ENCODE measurements at places on chromosomes 4 and X. TPM values are rescaled to one million over a fixed set of nuclear protein-coding genes. Genes with fewer than 3 reads are reported as not detected.
A peak's percentile ranks its signal among the peaks of the same experiment; 100 is the strongest.

GRCh38 chrX:101399825-101400224 is 7.9 kb downstream of the GLA start:
- no peaks in the 10 kb centered on the region for H3K4me1 ChIP-seq
- H3K4me3 ChIP-seq: no peak overlapping the region
- H3K27me3 ChIP-seq: no peaks in the 10 kb centered on the region
- no peak overlapping the region for H3K27ac ChIP-seq
- DNase-seq: no peak
- no peaks in the 10 kb centered on the region for H3K36me3 ChIP-seq

Gene RIBC1
- 2.2 TPM for total RNA-seq

DNA sequence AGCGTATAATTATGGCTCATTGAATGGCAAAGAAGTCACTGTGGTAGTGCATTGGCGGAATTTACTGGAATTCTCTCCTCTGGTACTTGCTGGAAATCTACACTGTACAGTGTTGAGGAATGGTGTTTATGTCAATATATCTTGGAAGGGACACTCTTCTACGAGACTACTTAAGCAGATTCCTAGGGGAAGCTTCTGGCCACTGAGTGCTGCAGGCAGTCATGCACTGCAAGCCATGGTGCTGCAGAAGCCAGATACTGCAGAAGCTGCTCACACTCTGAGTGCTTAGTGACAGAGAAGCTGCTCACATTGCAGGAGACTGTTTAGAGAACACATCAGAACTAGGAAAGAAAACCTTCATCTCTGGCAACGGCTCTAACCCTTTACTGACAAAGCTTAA is 725.0 kb downstream of the CCSER1 start:
- H3K27ac ChIP-seq: no peak overlapping the region
- H3K27me3 ChIP-seq: no peaks in the 10 kb centered on the region
- no peaks in the 10 kb centered on the region for H3K36me3 ChIP-seq
- no peak overlapping the region for H3K4me3 ChIP-seq

DNA sequence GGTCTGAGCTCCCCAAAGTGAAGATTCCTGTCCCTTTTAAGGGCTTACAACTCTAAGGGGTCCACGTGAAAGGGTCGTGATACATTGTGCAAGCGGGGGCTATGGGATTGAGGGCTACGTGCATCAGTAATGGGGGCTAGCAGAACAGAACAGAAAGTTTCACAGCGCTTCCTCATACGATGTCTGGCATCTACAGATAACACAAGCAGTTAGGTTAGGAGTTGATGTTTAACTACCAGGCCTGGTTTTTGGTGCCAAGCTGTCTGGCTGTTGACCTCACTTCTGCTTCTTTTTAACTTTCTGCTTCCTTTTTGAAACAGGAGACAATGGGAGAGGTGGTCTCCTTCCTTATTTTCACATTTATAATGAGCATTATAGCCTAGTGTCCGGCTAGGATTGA is 368.6 kb upstream of the CXorf51A start:
- H3K36me3 ChIP-seq: no peaks in the 10 kb centered on the region
- H3K27me3 ChIP-seq: no peaks in the 10 kb centered on the region
- H3K4me1 ChIP-seq: no peaks in the 10 kb centered on the region
- H3K4me3 ChIP-seq: no peak overlapping the region
- no peak overlapping the region for H3K27ac ChIP-seq
- no peak for DNase-seq

DNA sequence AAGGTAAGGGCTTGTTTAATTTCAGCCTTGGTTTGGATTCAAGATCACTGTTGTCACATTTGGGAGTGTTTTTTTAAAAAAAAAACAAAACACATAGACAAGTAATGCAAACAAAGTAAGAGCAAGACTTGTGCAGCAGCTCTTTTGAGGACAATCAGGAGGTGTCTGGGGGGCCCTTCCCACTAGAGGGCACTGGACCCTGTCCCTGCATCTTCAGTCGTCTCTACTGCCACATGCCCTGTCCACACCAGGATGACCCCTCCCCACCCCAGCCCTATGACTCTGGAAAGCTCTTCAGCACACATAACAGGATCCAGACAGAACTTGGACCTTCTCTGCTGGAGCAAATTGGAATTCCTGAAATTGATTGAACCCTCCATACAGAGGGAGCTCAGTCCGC is 71.0 kb downstream of the USP46 start:
- DNase-seq: peak; percentile 5
- H3K27ac ChIP-seq: no peak overlapping the region
- H3K4me3 ChIP-seq: no peak overlapping the region
- H3K4me1 ChIP-seq: no peaks in the 10 kb centered on the region
- H3K27me3 ChIP-seq: no peaks in the 10 kb centered on the region
- no peaks in the 10 kb centered on the region for H3K36me3 ChIP-seq

DNA sequence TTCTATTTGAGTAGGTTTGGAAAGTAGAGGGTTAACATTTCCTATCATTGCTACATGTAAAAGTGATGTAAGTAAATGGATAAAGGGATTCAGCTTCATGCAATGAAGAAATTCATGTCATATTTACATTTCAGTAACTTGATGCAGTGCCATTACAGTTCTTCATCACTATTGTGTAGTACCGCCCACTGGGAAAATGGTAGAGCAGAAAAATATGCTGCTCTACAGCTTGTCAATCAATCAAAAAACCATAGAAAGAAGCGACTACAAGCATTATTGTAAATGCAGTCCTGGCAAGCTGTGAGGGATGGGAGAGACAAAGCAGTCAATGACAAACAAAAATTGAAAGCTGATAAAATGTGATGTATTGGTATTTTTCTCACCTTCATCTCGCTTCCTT is 1597.9 kb downstream of the RPA4 start:
- no peaks in the 10 kb centered on the region for H3K36me3 ChIP-seq
- H3K27me3 ChIP-seq: no peaks in the 10 kb centered on the region
- H3K4me1 ChIP-seq: no peaks in the 10 kb centered on the region
- DNase-seq: no peak

GRCh38 chrX:18997916-18998315 is 14.0 kb upstream of the PHKA2 start:
- no peak for DNase-seq
- no peaks in the 10 kb centered on the region for H3K27me3 ChIP-seq
- H3K36me3 ChIP-seq: no peaks in the 10 kb centered on the region
- no peak overlapping the region for H3K27ac ChIP-seq
- peaks cover 40% of the 10 kb centered on the region for H3K4me1 ChIP-seq

DNA sequence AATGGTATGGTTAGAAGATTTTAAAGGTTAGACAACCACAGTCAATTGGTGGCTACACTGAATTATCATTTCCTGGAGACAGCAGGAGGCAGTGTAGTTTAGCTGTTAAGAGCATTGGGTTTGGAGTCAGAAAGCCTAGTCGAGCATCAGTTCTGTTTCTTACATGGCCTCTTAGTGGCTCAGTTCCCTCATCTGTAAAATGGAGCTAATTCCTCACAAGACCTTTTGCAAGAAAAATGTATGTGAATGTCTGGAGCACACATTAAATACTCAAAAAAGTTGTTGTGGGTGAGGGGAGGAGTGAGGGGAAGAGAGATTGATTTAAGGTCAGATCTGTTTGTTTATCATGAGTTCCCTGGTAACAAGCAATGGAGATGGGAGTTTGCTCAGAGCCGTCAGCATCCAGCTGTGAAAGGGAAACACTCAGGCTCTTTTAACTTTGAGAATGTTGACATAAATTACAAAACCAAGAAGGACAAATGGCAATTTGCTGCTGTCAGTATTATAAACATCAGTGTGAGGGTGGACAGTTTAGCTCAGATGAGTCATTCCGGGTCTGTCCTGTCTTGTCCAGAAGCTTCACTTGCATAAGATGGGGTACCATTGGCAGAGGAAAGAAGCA is 98.2 kb upstream of the PGRMC2 start:
- no peaks in the 10 kb centered on the region for H3K27me3 ChIP-seq
- H3K4me1 ChIP-seq: peaks cover 33% of the 10 kb centered on the region
- no peak overlapping the region for H3K4me3 ChIP-seq

DNA sequence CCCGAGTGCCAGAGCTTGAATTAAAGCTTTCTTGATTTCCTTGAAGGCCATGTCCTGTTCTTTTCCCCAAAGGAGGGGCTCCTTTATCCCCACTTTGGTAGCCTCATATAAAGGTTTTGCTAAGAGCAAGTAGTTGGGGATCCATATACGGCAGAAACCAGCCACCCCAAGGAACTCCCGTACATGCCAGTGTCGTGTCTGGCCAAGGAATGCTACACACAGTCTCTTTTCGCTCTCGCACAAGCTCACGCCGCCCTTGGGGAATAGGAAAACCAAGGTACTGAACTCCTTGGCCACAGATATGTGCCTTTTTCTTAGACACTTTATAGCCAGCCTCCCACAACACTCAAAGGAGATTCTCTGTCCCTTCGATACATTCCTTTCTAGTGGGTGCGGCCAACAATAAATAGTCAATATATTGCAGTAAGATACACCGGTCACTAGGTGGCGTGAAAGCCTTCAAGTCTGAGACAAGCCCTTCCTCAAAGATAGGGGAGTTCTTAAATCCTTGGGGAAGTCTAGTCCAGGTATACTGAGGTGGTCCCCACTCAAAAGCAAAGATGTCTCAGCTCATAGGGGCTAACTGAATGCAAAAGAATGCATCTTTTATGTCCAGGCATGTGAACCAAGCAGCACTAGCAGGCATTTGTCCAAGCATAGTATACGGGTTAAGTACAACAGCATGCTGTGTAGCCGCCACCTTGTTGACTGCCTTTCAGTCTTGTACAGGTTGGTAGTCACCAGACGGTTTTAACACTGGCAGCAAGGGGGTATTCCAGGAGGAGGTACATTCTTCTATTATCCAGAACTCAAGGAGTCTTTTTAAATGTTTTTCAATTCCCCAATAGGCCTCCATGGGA is 57.8 kb upstream of the XAGE1B start:
- no peak overlapping the region for H3K27ac ChIP-seq
- H3K4me3 ChIP-seq: no peak overlapping the region
- DNase-seq: peak; percentile 12
- H3K27me3 ChIP-seq: peaks cover 44% of the 10 kb centered on the region

Gene PRRG1
- 34.4 TPM for total RNA-seq

Gene MTNR1A
- not detected for total RNA-seq

DNA sequence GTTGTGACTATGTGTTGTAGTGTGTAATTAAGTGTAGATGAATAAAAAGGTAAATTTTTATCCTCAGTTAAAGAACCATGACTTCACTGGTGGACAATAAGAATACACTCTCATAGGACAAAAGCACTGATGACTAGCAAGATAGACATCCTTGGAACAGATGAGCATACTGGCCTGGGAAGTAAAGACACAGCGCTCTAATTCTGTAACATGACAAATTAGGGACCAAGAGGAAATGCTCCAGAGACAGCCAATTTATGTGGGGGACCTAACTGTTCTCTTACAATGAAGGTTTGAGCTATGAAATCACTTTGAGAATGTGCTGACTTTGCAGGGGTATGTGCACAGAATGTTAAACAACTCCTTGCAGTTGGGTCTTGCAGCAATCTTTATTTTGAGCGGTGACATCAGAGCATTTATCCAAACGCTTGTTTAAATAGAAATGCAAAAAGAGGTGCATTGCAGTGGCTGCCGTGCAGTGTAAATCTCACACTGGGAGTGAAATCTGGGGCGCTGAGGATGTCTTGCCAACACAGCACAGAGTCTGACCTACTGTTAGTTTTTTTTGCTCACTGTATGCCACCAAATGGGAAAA is 109.3 kb downstream of the MAGEC2 start:
- H3K27me3 ChIP-seq: no peaks in the 10 kb centered on the region
- H3K27ac ChIP-seq: no peak overlapping the region
- no peak for DNase-seq
- H3K4me1 ChIP-seq: no peaks in the 10 kb centered on the region
- no peaks in the 10 kb centered on the region for H3K36me3 ChIP-seq

- no peak overlapping the region for H3K27ac ChIP-seq
- no peaks in the 10 kb centered on the region for H3K36me3 ChIP-seq
- H3K27me3 ChIP-seq: no peaks in the 10 kb centered on the region
- no peak for DNase-seq
These were observed 897.2 kb upstream of the INTU start for GRCh38 chr4:126735294-126736132.

DNA sequence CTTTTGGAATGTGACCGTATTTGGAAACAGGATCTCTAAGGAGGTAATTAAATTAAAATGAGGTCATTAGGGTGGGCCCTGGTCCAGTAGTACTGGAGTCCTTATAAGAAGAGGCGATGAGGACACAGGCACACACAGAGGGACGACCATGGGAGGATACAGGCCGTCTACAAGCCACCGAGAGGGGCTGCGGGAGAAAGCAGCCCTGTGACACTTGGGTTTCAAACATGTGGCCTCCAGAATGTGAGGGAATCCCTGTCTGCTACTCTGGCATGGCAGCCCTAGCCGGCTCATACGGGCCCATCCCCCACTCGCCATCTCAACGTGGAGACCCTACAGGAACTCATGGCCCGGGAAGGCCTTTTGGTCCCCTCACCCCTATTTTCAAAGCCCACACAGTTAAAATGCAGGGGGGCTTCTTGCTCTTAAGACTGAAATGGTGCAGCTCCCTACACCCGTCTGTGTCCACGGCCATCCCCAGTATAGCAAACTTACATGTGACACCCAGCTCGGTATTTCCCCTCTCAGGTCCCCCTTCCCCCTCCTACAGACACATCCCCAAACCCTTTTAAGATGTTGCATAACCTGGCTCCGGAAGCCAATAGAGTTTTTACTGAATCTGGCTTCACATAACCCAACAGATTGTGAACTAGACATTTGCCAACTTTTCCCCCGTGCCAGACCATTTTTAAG is 124.1 kb upstream of the TBL1X start:
- H3K4me3 ChIP-seq: peak overlapping the region; percentile 43
- H3K27ac ChIP-seq: peak overlapping the region; percentile 76
- no peak for DNase-seq
- H3K36me3 ChIP-seq: no peaks in the 10 kb centered on the region

Gene FRAS1
- 13.1 TPM for total RNA-seq

GRCh38 chr4:148445071-148445859 is 3.1 kb upstream of the NR3C2 start:
- no peak overlapping the region for H3K27ac ChIP-seq
- peaks cover 20% of the 10 kb centered on the region for H3K27me3 ChIP-seq
- peaks cover 13% of the 10 kb centered on the region for H3K4me1 ChIP-seq
- DNase-seq: peak; percentile 31
- H3K36me3 ChIP-seq: no peaks in the 10 kb centered on the region

Gene COQ2
- 16.5 TPM for total RNA-seq

Gene TLR1
- 3.0 TPM for total RNA-seq

GRCh38 chr4:108555701-108556100 is 64.7 kb upstream of the RPL34 start:
- H3K27me3 ChIP-seq: no peaks in the 10 kb centered on the region
- no peak overlapping the region for H3K4me3 ChIP-seq
- no peaks in the 10 kb centered on the region for H3K36me3 ChIP-seq
- no peak overlapping the region for H3K27ac ChIP-seq

GRCh38 chrX:112735147-112735546 is 55.4 kb upstream of the LHFPL1 start:
- H3K4me1 ChIP-seq: no peaks in the 10 kb centered on the region
- H3K27ac ChIP-seq: no peak overlapping the region
- no peak overlapping the region for H3K4me3 ChIP-seq
- no peak for DNase-seq
